Pulmonary artery endothelial cell (primary cell): ENCODE measurements at places on chromosomes 4 and X.
A peak's percentile ranks its signal among the peaks of the same experiment; 100 is the strongest.

DNA sequence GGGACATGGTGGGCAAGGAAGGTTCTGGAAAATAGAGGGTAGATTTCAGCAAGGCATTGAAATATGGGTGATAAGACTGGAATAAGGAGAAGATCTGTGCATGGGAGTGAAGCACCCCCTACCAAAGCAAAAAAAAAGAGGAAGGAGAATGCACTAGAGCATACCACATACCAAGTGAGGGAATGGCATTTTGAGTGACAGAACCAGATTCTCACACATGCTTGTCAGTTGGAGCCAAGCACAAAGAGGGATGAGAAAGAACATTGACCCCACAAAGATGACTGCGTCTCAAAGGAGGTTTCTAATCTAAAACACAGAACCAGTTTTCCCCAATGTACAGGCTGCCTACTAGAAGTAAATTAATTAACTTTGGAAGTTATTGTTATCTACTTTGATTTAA, 140.3 kb upstream of the SMAD1 start:
- DNase-seq: no peak

- DNase-seq: no peak
These were observed 67.6 kb upstream of the DCLK2 start for GRCh38 chr4:150010525-150011126.

GRCh38 chrX:19886883-19887531, 393 bp downstream of the SH3KBP1 start:
- DNase-seq: no peak

DNA sequence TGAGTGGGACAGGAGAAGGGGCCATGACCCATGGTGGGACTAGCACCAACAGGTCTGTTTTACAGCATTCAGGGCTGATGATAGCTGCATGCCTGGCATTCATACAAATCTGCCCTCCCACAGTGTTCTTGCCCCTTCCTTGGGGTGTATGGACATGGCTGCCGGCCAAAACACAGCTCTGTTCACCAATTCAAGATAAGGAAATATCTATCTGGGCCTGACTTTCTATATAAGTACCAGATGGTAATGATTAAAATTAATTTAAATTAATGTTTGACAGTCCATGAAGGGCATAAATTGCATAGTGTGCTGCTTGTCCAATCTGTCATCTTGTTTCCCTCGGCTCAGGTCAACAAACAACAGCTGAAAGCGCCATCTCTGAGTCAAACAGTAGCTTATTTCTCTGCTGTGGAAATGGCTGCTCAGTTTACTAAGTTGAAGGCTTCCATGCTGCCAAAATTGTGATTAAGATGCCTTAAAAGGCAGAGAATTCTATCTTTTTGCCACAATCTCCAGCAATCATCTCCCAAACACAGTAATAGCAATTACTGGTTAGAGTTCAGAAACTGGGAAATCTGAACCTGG, 67.0 kb upstream of the TSPAN7 start:
- DNase-seq: no peak

DNA sequence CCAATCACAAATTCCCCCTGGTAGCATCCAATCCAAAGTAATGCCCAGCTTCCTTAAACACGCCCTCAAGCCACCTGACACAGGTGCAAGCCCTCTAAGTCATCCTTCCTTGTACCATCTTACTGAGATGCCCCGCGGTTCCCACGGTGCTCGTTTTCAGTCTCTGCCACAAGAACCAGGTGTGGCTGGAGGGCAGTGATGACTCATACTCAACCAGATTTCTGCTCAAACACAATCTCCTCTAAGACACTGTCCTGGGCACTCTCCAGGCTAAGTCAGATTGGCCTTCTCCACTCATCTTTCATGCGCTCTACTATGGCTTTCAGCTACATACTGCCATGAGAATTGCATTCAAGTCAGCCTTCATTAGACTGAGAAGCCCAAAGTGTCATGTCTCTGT, 3.5 kb downstream of the SH3KBP1 start:
- no peak for DNase-seq

GRCh38 chr4:84967243-84967690, 777 bp upstream of the WDFY3 start:
- no peak for DNase-seq

DNA sequence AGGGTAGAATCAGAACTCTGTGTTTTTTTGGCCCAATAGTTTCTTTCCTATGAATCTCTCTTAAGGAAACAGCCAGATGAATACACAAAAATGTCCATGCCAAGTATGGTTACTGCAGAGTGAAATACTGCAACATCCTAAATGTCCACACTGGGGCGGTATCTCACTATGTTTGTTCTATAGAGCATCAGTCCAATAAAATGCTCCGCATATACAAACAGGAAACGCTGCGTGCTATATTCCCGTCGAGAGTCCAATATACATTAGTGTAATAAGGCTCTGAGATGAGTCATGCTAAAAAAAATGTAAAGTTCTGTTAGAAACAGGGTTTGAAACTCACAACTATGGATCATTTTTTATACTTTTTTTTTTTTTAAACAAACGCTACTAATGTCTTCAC, 72.9 kb upstream of the ENOX2 start:
- DNase-seq: peak; percentile 5

DNA sequence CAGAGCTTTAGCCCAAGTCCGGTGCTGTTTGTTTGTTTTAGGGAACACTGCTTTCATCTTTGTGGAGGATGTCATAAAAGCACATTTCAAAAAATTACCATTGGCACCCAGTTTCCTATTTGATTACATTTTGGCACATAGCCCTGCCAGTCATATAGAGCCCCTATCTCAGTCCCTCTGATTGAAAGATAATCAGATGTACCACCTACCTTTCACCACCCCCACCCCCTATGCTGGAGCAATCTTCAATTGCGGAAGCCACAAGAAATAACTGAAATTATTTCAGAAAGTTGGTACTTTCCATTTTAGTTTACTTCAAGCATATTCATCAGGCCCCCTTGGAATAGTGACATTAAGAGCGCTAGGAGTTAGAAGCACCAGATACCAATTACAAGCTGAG, 136.7 kb upstream of the RPL34 start:
- no peak for DNase-seq

- no peak for DNase-seq
These were observed 9.7 kb downstream of the PTCHD1 start for GRCh38 chrX:23344238-23344903.

GRCh38 chrX:12877386-12877785, 10.5 kb downstream of the TLR7 start:
- DNase-seq: no peak

DNA sequence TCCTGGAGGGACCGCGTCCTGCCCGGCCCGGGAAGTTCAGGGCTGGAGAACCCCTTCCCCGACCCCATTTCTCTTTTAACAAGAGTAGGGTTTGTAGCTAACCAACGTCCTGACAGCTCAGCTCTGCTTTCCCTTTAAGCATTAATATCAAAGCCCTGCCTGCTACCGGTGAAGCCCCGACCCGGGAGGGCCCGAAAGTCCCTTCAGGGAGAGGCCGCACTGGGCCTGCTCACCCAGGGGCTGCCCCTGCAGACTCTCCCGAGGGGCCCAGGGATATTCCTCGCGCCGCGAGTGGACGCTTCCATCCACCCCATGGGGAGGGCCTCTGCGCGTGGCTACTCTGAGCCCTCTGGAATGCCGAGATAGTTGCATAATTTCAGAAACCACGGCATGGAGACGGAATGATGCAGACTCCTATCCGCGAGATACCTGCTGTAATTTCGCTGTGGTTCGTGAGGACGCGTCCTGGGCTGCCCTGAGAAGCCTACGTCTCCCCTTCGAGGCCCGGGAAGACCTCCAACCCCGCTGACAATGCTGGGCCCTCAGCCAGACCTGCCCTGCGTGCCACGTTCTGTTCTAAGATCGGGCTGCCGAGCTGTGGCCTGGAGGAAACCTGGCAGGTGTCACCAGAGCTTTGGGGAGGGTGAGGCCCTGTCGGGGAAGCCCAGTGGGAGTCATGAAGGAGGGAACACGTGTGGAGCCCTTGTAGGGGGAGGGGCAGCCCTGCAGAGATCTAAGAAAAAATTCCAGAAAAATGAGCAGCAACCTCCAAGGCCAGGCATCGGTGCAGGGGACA, 999 bp upstream of the CTBP1 start:
- DNase-seq: no peak

GRCh38 chrX:21305799-21306336, 68.3 kb upstream of the CNKSR2 start:
- no peak for DNase-seq

DNA sequence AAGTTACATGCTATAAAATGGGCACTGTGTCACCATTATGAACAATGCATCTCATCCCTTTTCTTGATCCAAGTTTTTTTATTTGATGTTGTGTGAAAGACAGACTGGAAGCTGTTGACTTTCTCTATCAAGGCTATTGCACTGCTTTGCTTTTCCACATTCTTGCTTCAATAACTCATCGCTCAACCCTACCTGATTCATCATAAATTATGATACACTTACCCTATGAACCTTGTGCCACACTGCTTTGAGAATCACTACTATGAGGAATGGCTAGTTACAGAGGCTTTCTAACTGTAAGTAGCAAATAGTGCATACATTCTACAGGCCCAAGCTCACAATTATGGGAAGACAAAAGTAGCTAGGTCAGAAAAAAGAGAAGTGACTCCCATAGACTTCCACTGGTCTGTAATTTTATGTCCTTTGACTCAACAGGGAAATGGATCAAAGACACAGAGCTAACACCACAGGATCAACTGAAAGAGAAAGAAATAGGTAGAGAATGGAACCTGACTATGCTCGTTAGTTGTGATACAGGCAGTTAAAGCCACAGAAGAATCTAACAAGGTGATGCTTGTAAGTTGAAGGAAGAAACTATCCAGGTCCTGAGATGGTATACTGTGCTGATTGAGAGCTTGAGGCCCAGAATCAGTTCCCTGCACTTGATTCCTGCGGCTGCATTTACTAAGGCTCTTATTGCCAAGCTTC, 163.5 kb downstream of the PPP3CA start:
- no peak for DNase-seq

DNA sequence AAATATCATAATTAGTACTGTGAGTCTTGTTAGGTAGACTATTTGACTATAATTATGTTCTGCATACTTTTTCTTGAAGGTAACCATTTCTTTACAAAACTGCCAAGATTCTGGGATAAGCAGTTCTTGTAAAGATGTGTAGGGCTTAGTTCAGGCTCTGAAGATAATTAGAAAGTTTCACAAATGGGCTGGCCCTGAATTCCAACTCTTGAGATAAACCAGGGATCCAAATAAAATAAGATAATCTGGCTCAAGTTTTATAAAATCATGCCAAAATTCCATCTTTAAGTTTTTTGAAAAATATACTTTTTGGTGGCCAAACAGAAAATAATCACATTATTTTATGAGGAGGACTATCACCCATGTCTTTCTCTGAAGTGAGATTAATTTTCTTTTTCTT, 35.5 kb upstream of the GLRB start:
- DNase-seq: no peak

DNA sequence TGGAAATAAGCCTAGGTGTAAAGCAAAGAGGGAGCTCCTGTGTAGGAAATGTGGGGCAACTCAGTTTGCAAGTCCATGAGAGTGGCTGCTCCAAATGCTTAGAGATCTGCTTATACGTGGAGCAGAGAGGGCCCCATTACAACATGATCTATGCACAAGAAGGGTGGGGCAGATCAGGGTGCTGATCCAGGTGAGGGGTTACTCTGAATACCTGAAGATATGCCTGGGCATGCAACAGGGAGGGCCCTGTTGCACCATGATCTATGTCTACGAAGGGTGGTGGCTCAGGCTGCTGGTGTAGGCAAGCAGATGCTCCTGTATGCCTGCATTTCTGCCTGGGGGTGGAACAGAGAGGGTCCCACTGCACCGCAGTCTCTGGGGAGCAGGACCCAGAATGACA, 1121.2 kb downstream of the RAPGEF2 start:
- no peak for DNase-seq

- no peak for DNase-seq
These were observed 370.6 kb upstream of the RPS6KA3 start for GRCh38 chrX:20637351-20637750.

GRCh38 chr4:109077505-109077904, 225.0 kb downstream of the COL25A1 start:
- DNase-seq: no peak

- no peak for DNase-seq
These were observed 1318.5 kb upstream of the ADGRL3 start for GRCh38 chr4:59881632-59882031.

DNA sequence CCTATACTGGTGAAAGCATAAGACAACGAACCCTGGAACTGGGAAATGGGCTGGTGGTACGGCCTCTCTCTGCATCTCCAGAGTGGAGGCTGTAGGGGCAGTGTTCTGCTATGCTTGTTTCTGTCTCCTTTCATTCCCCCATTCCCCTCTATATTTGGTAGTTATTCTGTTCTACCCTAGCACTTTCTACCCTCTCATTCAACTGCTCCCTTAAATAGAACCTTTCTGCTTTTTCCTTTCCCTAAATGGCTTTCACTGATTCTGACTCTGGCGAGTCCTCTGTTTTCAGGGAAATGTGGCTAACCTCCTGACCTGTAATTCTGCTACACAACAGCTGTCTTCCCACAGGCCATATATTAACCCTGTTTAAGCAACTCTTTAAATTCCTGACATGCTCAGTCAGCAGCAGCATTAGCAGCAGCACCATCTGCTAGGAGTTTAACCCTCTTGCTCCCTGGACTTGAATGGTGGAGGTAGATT, 94.2 kb downstream of the CXCL13 start:
- DNase-seq: peak; percentile 50

GRCh38 chrX:51487960-51488267, 8.5 kb downstream of the NUDT11 start:
- no peak for DNase-seq

GRCh38 chr4:153655928-153656327, 28.2 kb upstream of the TLR2 start:
- no peak for DNase-seq

DNA sequence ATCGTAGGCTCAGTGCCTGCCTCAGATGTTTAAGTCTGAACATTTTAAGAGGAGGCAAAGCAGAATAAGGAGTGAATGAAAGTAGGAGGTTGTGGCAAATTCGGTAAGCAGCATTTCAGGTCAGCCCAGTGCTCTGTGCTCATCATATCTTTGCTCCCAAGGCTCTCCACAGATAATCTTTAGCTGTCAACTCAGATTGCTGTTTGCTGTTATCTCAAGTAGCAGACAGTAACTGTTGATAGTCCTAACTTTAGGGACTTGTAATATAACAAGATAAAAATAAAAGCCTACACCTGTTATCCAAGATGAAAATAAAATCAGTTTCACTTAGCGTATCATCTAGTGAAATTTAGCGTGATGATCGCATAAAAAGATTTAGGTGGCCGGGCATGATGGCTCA, 18.6 kb upstream of the CLTRN start:
- no peak for DNase-seq

DNA sequence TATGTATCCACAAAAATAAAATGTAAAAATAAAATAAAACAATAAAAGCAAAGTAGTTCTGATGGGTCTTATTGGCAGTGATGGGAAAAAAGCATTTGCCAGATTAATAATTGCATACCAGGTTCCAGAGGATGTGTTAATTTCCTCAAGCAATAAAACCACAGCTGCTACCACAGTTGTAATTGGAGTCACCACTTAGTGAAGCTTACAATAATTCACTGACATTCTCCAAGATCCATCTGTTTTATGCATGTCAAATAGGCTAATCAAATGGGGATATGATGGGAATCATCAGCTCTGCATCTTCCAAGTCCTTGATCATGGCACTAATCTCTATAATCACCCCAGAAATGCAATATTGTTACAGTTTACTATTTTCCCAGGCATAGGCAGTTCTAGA, 123.5 kb upstream of the EMCN start:
- no peak for DNase-seq
